ENCODE measurements at places on chromosomes 3 and 15.

GRCh38 chr3:64617610-64618009, 70.2 kb downstream of the ADAMTS9 start:
- DNase-seq = no peak

GRCh38 chr3:77464111-77464688, 424.3 kb downstream of the ROBO2 start:
- no peak for DNase-seq

DNA sequence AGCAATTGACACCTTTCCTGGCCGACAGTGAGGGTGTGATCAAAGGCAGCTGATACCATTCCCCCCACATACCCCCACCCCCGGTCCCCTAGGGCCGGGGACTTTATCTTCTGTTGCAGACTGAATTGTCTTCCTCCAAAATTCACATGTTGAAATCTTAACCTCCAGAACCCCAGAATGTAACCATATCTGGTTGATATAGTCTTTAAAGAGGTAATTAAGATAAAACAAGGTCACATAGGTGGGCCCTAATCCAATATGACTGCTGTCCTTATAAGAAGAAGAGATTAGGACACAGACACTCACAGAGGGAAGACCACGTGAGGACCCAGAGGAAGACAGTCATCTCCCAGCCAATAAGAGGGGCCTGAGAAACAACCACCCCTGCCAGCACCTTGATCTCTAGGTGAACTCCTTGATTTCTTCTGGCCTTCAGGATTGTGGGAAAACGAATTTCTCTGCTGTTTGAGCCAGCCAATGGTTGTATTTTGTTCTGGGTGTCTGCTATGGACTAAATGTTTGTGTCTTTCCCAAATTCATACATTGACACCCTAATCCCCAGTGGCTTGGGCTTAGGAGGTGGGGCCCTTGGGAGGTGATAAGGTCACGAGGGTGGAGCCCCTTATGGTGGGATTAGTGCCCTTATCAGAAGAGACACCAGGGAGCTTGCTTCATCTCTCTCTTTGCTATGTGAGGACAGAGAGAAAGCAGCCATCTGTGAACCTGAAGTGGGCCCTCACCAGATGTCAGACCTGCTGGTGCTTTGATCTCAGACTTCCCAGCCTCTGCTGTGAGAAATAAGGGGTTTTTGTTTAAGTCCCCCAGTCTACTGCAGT, 144.0 kb downstream of the CHSY1 start:
- DNase-seq = no peak

GRCh38 chr3:44954962-44955361, 21.0 kb downstream of the ZDHHC3 start:
- DNase-seq = no peak

- DNase-seq = no peak
Observed at GRCh38 chr3:193772422-193772763, 179.4 kb downstream of the OPA1 start.

DNA sequence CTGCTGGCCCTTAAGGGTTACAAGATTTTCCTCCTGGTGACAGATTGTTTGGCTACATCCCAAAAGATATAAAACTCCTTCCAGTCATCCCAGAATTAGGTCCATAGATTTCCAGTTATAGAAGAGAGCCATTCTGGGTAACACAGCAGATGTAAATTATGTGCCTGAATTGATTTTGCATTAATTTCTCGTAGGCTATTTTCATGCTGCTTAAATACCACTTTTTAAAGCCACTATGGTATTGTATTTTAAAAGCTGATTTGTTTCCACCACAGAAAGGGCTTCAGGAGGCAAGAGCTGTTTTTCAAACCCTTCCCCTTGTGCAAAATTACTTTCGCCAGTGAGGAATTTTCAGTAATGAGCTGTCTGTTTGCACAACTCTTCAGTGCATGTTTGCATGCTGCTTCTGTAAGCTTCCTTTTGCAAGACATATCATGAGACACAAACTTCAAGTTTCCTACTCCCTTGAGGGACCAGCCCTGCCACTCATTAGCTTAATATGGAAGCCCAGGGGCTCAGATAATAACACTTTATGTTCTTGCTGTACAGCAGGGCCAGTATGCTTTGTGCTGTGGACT, 105.4 kb upstream of the TNIK start:
- no peak for DNase-seq

- DNase-seq = no peak
Observed at GRCh38 chr15:52624262-52624661, 54.9 kb downstream of the ATOSA start.

GRCh38 chr15:63703641-63704240, 106.6 kb downstream of the FBXL22 start:
- DNase-seq = no peak

DNA sequence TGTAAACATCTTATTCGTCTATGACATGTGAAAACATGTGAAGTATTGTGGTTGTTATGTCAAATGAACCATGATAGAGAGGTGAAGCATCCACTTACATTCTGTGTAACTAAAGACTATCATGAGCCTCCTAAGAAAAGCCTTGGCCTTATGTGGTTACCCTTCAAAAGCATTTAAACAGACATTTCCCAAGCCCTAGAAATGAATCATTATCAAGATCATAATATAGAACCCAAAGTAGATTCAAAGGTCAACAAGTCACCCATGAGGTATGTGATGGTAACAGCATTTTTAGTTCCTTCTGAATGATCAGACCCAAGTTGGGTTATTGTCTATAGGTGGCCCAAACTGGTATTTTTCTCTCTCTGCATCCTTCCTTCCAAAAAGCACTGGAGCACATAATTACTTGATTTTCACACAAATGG, 408.0 kb downstream of the TBL1XR1 start:
- DNase-seq = no peak

- no peak for DNase-seq
Observed at GRCh38 chr3:108189440-108189839, 32.8 kb downstream of the IFT57 start.

DNA sequence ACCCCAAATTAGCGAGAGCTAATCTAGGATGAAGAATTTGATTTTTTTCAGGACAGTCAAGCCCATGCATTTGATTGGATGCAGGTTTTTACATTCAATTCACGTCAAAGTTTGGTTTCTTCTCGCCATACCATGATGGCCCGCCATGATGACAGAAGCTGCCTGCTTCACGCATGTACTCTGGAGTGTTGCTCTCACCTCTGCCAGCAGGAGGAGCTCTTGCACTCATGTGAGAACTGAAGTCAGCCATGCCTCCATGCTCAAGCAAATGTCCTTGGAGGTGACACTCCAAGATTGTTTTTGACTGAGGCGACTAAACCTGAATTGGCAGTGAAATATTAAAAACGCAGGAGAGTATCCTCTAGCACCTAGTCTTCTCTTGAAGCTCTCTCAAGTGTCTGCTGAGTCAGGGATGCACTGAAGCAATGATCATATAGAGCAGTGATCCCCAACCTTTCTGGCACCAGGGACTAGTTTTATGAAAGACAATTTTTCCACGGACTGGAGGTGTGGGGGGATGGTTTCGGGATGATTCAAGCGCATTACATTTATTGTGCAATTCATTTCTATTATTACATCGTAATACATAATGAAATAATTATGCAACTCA, 120.9 kb downstream of the SAMMSON start:
- DNase-seq = peak; percentile 71

All from GDM1 (cell line).